ENCODE measurements at places on chromosomes 3 and 15. TPM values are rescaled to one million over a fixed set of nuclear protein-coding genes. Genes with fewer than 3 reads are reported as not detected.

SLC35G2 gene
- polyA plus RNA-seq = 2.9 TPM

PLA2G4B gene
- 3.4 TPM for polyA plus RNA-seq

- no peak for DNase-seq
- no peaks in the 10 kb centered on the region for H3K27me3 ChIP-seq
- peaks cover 13% of the 10 kb centered on the region for H3K4me1 ChIP-seq
- no peak overlapping the region for H3K27ac ChIP-seq
These were observed 273.5 kb upstream of the ADAMTS9 start for GRCh38 chr3:64961301-64961700.

DNA sequence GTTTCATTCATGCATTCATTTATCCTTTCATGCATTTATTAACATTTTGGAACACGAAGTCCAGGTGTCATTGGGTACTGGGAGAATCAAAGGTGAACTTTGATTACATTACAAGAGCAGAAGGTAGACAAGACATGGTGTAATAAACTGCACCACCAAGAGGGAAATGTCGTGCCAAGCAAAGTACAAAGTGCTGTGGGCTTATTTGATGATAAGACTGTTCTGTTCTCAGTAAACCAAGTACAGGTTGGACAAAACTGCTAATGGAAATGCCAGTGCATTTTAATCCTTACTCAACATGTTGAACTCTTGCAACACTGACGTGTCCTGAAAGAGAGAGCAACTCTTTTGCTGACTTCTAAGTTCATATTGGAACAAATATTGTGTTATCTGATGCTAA is 69.4 kb downstream of the MME start:
- DNase-seq = no peak
- no peaks in the 10 kb centered on the region for H3K4me1 ChIP-seq
- no peaks in the 10 kb centered on the region for H3K27me3 ChIP-seq
- no peaks in the 10 kb centered on the region for H3K36me3 ChIP-seq
- no peak overlapping the region for H3K4me3 ChIP-seq

SLC24A5 gene
- polyA plus RNA-seq = 0.21 TPM

GRCh38 chr15:36951731-36952247 is 148.6 kb downstream of the MEIS2 start:
- no peaks in the 10 kb centered on the region for H3K4me1 ChIP-seq
- H3K27ac ChIP-seq = no peak overlapping the region
- no peaks in the 10 kb centered on the region for H3K36me3 ChIP-seq
- no peak overlapping the region for H3K4me3 ChIP-seq
- DNase-seq = no peak

ZBED2 gene
- not detected for polyA plus RNA-seq

Measured in muscle of leg (tissue), 16 donors.